ENCODE measurements at places on chromosomes 12 and 14.

DNA sequence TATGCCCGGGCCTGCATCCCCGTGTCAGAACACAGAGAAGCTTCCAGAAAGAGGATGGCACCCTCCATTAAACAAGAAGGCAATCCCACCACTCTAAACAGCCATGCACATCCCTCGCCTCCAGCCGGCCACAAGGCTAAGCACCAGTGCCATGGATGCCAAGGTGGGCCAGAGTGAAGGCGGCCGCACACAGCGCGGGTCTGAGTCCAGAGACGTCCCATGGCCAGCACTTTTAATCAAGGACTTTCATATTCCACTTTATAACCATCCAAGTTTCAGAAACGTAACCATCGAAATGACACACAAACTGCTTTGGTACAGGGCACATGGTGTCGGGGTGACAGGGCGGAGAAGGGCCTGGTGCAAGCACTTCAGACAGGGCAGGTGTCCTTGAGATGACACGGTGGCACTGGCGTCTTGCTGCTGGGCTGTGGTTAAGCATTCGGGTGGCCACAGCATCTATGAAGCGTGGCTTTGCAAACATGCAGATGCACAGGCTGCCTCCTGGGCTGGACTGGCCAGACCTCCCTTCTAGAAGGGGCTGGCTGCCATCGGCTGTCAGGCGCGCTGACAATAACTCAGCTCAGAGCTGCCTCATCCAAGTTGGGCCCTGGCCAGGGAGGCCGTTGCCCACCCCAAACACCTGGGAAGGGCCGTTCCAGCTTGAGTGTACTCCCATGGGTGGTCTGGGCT is 117.2 kb downstream of the RFLNA start:
- no peak for DNase-seq

DNA sequence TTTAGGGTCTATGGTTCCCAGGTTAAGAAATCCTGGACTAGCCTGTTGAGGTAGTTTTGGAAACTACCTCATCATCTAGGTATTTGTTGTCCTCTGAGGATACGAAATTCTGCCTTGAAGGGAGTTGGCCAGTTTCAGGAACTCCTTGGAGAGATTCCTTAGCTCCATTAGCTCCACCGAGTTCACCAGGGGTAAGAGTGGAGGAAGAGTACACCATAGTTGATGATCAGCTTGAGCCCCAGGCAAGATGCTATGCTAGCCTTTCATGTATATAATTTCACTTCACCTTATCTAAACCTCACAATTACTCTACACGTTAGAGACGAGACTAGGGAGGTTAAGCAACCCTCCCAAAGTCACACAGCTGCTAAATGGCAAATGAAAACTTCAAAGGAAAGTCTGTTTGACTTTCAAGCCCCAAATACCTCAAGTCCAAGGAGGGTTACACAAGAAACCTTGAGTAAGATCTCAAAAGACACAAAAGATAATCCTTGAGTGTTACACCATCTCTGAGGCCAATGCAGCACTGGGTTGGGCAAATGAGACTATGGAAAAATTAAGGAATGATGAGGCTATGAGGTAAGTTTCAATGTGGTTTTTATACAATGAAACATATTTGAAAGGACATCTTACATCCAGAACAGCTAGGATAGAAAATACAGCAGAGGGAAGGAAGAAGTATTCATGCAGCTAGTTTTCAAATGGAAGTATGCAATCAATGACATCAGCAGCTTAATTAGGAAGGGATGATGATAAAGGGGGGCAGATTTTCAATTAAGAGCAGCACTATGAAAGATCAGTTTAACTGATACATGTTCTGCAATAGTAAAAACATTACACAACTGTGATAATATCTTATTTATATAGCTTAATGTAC is 97.2 kb upstream of the KRAS start:
- DNase-seq, result no peak

DNA sequence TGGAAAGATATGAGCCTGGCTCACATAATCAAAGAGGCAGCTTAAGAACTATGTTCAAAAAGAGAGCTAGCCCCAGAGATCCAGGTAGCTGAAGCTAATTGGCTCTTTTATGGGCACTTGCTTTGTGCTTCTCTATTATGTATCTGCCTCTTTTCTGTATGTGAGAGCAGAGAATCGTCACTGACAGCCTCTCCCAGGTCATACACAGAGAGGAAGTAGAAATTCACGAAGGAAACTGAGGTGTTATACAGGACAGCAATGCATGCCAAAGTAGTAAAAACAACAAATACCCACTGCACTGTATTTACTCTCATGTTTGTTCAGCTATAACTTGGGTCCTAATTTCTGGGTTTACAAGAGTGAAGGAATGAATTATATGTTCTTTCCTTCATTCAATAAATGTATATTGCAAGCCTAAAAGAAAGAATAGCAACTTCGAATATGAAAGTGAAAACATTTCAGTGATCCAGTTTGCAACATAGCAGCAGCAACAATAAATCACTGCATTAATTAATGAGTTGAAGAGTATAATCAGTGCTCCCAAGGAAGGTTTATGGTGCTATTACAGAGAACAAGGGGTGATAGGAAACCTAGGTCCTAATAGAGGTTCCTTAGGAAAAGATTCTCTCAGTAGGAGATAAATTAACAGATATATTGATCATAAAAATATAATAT is 47.1 kb upstream of the ATXN7L3B start:
- DNase-seq, result no peak

DNA sequence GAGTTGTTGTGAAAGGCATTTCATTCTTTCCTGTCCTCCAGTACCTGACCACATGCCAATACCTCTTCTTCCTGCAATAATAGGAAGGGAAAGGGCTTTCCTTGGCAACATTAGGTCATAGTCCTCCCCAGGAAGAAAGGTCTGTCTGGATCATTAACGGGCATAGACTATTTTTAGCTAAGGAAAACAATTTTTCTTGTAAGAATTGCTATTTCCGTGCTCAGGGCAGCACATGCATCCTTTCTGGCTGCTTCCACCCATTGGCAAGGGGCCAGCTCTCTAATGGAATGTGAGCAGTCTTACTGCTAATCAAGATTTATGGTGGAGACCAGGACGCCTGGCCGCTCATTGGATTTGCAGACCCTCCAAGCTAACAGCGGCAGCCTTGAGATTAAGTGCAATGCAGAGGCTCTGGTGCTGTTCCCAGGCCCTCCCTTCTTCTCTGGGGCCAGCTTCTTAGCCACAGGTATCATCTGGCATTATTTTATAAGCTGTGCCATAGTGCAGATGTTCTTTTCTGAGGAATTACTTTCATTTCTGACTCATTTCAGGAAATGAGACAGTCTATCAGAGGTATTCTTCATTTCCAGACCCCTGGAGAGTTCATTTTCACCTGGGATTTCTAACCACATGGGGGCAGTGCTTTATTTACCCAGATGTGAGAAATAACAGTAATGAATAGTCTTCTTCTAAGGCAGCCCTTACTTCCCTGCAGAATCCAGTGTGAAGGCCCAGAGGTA is 52.9 kb downstream of the ANO6 start:
- DNase-seq, result peak; percentile 8

DNA sequence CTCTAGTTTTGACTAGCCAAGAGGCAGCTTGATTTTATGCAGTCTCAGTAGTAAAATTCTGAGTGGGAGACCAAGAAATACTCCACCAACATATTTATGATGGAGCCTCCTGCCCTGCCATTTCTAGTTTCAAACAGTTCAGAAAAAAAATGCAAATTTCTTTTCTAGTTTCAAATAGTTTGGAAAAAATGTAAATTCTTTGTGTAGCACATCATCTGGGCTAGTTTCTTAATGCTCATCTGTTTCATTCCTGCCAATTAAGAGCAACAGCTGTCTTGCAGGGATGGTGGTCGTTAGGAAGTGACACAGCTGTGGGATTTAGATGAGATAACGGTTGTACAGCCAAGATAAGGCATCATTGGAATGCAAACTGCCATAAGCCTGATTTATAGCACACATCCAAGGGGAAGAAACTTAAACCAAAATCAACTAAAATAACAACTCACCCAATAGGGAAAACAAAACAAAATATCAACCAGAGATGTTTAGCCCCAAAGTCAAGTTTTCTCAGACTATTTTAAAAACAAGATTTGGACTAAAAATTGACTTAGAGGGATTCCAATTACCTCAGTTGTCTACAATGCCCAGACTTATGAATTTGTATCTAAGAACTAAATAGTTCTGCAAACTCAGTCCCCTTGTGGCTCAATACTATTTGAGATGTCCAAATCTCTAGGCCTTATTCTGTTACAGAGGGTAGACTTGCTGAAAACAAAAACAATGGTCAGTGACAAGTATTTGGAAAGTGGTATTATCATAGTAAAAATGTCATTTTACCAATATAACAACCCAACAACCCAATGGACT is 291.3 kb upstream of the ATP2B1 start:
- no peak for DNase-seq

- DNase-seq, result no peak
Measured at GRCh38 chr12:28425526-28425925, 235.3 kb downstream of the CCDC91 start.

- DNase-seq, result no peak
Measured at GRCh38 chr12:102562836-102563425, 82.6 kb upstream of the IGF1 start.

GRCh38 chr12:40534828-40535227 is 157.4 kb upstream of the CNTN1 start:
- no peak for DNase-seq

- no peak for DNase-seq
Measured at GRCh38 chr12:73277971-73278370, 1005.8 kb downstream of the TRHDE start.

- no peak for DNase-seq
Measured at GRCh38 chr12:3333991-3334391, 157.0 kb upstream of the PRMT8 start.

DNA sequence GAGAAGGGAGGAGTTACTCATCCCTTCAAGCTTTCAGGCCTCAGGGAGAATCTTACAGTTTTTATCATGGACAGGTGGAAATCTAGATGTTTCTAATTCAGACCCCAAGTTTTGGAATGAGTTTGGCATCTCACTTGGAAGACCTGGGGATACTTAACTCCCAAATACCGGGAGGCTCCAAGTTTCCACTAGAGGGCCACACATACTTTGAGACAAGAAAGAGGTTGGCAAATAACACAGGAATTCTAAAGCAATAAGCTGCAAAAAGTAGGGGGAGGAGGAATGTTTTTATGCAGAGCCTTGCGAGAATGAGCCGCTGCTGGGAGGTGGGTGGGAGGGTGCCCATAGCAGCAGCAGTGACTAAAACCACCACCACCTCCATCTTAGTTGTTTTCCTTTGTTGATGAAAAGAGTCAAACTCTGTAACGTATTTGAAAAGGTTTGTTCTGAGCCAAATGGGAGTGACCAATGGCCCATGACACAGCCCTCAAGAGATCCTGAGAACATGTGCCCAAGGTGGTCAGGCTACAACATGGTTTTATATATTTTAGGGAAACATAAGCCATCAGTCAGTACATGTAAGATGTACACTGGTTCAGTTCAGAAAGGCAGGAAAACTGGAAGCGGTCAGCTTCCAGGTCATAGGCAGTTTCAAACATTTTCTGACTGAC is 34.2 kb upstream of the RNASE1 start:
- no peak for DNase-seq

DNA sequence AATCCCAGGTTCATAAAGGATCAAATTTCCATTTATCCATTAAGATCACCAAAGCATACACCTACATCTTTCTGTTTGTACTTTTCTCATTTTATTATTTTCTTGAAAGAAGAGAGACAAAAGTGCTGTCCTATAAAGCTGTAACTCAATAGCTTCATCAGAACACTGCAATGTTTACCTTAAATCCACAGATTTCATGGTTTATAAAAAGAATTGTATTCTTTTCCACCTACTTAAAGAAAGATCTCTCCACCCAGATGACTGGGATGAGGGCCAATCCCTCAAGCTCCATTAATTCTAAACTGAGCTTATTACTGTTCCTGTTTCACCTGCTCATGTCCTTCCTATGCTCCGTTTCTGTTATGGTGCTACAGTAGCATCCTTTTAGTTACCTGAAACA is 470.6 kb downstream of the BCAT1 start:
- DNase-seq, result no peak

GRCh38 chr12:129467726-129468125 is 436.1 kb downstream of the TMEM132D start:
- no peak for DNase-seq

DNA sequence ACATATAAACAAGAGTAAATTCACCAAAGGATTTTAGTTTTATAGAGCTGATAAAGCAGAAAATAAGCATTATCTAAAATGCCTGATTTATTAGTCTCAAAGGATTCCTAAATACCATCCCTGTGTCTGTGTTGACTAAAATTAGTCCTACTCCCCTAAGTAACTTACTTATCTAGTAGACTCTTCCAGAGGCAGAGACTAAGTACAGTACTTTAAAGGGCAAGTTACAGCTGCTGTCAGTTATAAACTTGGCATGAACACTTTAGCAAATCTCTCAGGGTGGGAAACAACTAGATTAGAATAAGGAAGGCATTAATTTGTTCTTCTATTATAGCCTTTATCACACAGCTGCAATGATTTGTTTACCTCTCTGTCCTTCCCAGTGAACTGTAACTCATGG is 46.0 kb downstream of the ATP2B1 start:
- no peak for DNase-seq

DNA sequence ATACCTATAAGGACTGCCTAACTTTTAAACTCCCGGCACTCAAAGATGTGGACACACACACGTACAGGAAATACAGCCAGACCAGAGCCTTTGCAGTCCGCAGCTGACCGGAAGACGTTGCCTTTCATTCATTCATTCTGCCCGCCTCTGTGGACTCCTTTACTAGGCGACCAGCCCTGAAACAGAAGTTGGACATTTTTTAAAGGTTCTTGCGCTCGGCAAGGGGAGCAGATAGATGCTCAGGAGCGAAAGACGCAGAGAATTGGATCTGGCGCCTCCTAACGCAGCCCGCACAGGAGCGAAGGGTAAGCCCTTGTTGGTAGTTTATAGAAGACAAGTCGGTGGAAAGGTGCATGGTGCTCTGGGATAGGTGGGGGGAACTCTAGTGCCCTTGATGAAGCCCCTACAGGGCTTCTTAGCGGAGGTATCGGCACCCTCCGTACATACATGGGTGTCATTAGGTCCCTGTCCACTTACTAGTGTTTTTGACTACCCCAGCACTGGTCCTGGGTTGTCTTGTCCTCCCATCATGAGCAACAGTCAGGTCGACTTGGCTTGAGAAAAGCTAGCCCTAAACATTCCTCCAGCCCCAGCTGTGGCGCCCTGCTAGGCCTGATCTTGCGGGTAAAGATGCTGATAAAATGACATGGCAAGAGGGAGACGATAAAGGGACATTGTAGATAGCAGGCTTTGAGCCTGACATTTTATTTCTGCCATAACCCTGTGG is at the start of gene KDM2B:
Gene KDM2B (minus strand): TSS at position 65 of the 727 bp plus-strand sequence. CDS start 112 bp downstream, outside the sequence.
- peak; percentile 81 for DNase-seq

- no peak for DNase-seq
Measured at GRCh38 chr14:52730709-52731111, 744 bp downstream of the STYX start.

- no peak for DNase-seq
Measured at GRCh38 chr12:126106706-126107105, 1041.5 kb downstream of the AACS start.

- no peak for DNase-seq
Measured at GRCh38 chr12:112822056-112822455, 30.5 kb downstream of the RPH3A start.
